ENCODE measurements at places on chromosomes 11 and 22.

GRCh38 chr11:119424276-119424675 is 1.3 kb upstream of the THY1 start:
- DNase-seq = no peak

DNA sequence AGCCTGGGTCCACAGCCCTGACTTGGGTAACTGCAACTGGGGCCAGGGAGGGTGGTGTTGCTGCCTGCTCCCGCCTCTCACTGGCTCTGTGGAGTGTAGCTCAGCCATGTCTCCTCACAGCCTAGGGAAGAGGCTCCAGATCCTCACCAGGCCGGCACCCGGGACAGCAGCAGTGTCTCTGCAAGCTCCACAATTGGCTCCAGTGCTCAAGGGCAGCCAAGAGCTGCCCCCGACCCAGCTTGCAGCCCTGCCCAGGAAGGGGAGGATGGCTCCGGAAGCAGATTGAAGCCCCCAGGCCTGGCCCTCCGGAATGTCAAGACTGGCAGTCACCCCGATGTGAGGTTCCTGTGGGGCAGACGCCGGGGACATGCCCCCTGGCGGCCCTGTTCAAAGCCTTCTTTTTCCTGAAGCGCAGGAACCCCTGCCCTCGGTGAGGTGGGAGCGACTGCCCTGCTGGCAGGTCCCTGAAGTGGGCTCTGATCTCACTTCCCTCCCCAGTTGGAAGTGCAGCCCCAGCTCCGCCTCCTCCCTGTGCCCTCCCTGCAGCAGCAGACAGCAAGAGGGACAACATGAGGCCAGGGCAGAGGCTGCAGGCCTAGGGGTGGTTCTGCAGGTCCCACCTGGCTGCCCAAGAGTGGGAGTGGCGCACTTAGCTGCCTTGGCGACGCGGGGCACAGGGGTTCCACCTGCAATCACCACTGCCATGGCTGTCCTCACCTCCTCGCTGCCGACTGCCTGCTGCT is 816.2 kb upstream of the LUZP2 start:
- DNase-seq = peak; percentile 5

DNA sequence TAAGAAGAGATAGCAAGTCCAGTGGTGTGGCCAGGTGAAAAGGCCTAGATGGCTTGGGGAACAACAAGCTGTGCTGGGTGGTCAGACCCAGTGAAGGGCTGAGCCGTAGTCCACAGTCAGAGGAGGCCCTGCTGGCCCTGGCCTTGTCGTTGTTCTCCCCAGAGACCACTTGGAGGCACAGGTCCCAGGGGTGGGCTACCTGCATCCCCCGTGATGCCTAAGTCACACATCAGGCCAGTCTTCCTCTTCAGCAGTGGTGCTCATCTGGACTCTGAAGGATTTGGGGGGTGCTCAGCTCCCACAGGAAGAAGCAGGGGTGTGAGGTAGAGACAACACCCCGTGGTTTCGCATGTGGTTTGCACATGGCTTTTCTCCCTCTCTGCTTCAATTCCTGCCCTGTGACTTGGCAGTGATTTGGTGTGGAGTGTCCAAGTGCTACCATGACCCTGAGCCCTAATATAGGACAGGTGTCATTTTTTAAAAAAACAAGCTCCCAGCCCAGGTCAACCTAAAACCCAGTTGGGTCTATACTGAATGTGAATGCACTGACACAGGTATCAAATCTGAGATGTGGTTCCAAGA is 51.0 kb downstream of the ALX4 start:
- no peak for DNase-seq

GRCh38 chr22:26707581-26707980 is 50.2 kb downstream of the MIAT start:
- no peak for DNase-seq

- DNase-seq = no peak
Observed at GRCh38 chr11:91156041-91156440, 933.2 kb upstream of the CHORDC1 start.

DNA sequence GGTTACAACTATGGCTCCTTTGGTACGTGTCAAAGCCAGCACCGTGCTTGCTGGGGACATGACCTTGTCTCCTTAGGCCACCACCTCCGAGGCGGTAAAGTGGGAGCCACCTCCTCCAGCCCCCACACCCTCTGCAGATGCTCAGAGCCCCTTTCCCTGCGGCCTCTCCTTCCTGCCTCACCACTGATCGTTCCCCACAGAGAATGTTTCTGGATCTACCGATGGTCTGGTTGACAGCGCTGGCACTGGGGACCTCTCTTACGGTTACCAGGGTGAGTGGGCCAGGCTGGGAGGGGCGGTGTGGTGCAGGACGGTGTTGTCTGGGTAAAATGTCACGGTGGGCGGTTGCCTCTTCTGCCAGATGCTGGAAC is 8.9 kb downstream of the SIDT2 start:
- DNase-seq = no peak

GRCh38 chr11:128500493-128500892 is 86.9 kb downstream of the ETS1 start:
- DNase-seq = no peak

- no peak for DNase-seq
Observed at GRCh38 chr11:32902089-32902665, 9.6 kb downstream of the QSER1 start.

- no peak for DNase-seq
Observed at GRCh38 chr11:69211540-69211919, 55.8 kb downstream of the SMIM38 start.

DNA sequence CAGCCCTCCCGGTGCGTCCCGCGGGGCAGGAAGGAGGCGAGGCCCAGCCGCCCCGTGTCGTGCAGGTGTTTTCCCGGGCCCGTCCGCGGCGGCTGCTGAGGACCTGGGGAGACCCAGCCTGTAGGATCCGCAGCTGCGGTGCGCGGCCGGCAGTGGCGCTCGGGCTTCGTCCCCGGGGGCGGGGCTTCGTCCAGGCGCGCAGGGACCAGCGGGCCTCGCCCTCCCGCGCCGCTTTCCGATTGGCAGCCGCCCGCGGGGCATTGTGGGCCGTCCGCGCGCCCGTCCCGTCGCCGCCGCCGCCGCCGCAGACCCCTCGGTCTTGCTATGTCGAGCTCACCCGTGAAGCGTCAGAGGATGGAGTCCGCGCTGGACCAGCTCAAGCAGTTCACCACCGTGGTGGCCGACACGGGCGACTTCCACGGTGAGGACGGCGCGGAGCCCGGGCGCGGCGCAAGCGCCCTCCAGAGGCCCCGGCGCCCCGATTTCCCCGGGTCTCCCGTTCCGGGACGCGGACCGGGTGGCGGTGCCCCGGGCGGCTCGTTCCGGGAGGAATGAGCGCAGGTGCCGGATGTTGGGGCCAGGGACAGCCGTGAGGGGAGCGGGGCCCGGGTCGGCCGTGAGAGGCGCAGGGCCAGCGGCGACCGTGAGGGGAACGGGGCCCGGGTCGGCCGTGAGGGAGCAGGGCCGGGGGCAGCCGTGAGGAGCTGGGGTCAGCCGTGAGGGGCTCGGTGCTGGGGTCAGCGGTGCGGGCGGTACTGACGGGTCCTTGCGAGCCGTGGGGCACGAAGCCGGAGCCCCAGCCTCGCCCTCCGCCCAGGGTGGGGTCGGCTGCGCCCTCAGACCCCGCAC is at the start of gene TALDO1:
TSS of gene TALDO1 (plus strand) at position 307 of the 849 bp plus-strand sequence. CDS start at position 325, 18 bp downstream.
- peak; percentile 90 for DNase-seq

DNA sequence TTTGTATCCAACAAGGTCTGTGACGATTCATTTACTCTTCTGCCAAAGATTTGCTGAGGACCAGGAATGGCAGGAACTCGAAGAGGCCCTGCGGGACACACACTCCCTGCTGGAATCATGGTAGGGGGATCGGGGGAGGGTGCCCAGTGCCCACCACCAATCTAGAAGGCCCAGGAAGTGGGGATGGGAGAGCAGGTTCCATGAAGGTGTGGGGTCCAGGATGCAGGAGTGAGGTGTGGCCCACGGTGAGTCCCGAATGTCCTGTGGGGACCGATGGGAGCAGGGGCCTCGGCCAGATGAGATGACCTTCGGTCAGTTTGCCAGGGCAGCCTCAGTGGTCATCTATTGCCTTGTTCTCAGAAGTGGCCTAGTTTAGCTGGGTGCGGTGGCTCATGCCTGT is 492.7 kb downstream of the BRD1 start:
- DNase-seq = no peak

DNA sequence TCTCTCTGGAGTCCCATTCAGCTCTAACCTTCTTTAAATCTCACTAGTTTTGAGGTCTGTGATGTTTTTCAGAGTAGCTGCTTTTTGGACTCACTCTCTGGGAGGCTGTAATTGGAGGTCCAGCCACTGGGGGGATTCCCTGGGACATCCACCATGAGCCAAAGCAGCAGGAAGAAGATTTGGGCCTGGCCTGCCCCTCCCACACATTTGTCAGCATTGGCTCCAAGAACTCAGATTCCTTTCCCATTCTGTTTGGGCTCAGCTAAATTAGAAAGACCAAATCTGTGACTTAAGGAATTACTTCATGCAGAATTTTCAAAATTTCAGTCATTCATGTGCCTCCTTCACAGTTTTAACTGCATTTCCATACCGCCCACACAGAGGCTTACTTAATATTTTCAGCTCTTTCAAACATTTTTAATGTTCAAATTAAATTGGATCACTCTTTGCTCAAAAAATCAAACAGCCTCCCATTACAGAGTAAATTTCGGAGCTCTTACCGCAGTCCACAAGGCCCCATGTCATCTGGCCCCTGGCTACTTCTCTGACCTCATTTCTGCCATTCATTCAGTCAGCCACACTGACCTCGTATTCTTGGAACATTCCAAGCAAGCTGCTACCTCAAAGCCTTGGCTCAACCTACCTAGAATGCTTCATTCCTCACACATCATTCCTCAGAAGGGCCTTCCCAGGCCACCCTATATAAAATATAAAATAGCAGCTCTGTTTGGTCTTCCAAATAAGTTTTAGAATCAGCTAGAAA is 54.5 kb upstream of the RRAS2 start:
- peak; percentile 21 for DNase-seq

DNA sequence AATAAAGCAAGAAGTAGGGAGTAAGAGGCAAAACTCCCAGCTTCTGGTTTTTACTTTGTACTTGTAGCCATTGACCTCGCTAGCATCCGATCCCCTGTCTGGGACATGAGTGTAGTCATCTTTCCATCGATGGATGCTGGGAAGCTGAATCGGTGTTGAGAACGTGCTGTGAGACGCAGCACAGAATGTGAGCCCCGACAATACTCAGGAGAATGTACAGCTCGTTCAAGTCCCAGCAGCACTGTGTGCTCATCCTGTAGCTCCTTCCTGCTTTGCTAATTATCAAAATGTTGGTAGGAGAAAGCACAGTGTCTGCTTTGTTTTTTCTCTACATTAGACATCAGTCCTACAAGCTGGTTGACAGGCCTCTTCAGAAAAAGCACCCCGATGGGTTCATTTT is 56.6 kb downstream of the JAM3 start:
- no peak for DNase-seq

DNA sequence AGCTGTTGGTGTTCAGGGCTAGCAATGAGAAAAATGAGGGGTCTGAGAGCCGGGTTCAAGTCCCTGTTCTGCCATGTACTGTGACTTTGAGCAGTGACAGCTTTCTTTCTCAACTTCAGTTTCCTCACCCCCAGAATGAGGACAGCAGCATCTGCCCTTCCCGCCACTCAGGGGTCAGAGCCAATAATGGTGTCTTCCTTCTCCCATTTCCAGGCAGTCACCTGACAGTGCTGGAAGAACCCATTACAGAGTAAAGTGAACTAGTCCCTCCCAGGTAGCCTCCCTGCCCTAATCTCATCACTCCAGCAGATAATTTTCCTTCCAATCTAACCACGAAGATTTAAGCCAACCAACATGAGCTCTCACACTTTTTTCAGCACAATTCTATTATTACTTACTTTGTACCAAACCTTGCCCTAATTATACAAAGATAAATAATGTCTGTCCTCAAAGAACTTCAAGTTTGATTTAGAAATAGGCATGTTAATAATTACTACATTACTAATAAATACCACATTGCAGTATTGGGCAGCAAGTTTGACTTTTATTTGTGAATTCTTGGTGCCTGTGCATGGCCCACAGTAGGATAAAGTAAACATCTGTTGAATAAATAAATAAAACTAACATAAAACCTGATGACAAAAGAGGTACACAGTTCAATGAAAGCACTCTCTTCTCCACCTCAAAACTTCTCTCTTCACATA is 61.0 kb downstream of the SERGEF start:
- DNase-seq = no peak

GRCh38 chr11:122273476-122274191 is 157.6 kb upstream of the BLID start:
- DNase-seq = no peak

DNA sequence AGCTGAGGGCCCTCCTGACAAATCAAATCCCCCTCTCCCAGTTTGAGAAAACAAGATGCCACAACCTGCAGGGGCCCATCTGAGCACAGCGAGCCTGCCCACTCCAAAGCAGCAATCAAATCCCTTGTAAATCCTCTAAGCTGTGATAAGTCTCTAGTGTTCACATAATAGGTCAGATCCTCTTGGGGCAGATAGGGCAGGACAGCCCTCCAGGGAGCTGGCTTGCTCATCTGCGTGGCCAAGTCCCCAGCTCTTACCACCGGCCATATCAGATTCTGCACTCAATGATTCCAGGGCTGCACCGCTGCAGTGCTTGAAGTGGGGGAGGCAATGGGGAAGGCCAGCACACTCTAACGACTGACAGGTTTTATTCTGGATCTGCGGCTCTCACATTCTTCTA is 29.6 kb upstream of the FLI1 start:
- peak; percentile 92 for DNase-seq

DNA sequence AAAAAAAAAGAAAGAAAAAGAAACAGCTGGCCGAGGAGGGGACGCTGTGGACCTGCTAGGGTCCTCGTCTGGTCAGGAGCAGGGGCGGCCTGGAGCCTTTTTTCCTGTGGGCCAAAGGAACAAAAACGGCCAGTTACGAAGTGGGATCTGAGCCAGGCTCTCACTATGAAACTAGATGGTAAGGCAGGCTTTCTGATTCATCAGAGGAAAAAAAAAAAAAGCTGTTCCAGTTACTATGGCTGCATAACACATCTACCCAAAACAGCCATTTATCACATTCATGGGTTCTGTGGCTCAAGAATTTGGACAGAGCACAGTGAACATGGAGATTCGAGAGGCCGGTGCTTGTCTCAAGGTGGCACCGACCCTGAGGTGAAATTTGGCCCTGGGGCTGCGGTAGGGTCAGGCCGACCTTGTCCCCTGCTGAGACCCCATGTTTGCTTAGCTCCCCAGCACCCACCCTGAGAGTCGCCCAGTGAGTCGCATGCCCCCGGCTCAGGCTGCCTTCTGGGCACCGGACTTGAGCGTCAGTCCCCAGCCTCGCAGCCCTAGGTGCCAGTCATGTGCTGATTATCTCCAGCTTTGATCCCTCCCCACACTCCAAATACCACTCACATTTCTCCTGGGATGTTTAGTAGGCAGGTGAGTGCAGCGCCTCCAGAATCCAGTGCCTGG is 34.2 kb downstream of the MRGPRD start:
- no peak for DNase-seq

DNA sequence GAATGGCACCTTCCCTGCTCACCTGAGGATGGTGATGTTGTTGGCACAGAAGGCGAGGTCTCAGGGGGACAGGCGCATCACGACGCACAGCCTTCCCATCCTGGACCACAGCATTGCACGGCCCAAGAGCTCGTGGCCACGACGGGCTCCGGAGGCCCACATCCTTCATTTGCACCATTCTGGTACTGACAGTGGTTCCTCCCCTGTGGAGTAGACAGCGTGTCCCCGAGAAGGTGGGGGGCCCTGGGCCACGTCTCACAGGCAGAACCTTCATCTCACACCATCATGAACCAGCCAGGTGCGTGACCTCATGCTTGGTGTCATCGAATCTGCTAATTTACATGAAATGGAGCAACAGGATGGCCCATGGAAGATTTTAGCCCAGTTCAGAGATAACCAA is 180.0 kb downstream of the CTTN start:
- no peak for DNase-seq

GRCh38 chr11:121904148-121904547 is 211.9 kb downstream of the BLID start:
- no peak for DNase-seq

GRCh38 chr22:36447632-36448031 is 33.8 kb downstream of the TXN2 start:
- no peak for DNase-seq
